GM12891 (cell line): ENCODE measurements at places on chromosomes 3 and 15.

- no peak for DNase-seq
Observed at GRCh38 chr3:43021186-43021585, 42.1 kb downstream of the GASK1A start.

DNA sequence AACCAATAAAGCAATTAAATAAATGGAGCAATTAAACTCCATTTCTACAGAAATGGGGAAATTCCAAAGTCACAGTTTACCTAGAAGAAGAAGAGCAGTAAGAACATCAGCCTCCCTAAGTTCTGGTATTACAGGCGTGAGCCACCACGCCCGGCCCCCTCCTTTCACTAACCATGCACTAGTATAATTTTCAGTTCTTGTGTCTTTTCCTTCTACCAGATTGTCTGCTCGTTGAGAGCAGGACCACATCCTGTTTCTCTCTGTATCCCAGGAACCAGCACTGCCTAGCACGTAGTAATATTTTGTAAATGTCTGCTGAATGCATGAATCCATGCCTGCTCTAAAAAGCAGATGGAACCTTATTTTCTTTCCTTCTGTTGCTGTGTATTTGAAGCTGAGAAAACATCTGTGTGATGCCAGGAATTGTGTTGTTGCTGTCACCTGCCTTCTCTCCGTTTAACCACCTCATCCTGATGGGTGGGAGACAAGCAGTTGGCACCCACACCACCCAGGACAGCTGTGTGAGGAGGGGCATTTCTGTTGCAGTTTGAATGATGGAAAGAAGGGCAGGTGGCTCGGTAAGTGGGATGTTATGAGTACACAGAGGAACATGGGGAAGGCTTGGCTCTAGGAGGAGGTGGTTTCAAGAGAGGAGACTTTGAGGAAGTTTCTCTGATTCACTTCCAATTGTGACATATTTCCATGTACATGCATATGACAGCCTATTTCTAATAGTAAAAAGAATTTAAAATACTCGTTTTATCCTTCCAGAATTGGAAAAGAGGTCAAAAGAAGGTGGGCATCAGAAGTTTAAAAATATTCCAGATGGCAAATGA lies 30.1 kb downstream of the PXYLP1 start:
- no peak for DNase-seq

DNA sequence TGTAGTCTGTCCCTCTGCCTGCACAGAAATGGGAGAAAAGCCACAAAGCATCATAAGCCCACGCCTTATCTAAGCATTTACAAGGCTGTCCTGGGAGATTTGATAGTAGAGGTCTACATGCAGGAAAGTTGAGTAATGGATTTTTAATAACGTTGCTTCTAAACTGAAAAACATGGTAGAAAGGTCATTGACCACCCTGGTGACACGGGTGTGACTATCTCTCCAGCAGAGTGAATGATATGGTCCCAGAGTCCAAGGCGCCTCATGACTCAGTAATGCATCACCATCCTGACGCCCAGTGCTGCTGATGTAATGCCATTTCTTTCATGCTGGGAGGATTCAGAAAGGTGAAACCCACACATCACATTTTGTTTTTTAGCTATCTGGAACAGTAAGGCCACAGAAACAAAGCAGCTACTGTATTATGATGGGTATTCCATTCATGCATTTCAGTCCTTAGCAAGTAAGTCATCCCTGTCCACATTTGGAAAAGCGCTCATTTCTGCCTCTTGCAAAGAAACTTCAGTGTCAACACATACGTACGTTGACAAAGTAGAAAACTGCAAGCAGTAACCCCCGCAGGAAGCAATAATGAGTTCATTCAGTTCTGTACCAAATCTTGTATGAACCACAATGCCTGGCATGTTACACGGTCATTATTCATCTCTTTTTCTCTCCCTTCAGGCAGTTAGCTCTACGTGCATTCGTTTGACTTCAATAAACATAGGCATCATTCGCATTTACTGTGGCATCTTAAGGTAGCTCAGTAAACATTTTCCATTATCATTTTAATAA lies 483.5 kb downstream of the GABRG3 start:
- DNase-seq: no peak

- no peak for DNase-seq
Observed at GRCh38 chr3:3446251-3446650, 266.8 kb upstream of the CRBN start.

DNA sequence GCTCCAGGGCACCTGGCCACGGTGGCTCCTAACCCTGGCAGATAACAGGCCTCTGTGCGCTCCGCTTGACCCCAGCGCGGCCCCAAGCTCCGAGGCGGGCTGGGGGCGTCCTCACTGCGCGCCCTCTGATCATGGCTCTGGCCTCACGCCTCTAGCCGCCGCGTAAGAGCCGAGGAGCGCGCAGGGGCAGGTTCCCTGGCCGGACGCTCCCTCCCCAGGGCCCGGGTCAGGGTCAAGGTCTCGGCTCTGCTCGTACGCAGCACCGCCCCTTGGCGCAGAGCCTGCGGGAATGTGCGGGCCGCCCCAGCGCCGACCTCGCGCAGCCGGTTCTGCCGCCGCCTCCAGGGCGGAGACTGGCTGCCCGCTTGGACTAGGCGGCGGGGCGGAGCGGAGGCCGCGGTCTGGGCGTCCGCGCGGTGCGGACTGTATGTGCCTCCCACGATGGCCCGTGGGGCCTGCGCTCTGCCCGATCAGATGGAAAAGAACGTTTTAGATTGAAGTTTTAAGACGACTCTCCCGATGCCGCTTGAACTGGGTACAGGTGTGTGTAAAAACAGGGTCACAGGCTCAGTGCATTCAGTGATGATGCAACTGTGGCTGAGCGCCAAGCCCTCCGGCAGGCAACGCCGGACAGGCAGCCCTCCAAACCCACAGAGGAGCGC lies 40.8 kb downstream of the CHST14 start:
- DNase-seq: peak; percentile 63

DNA sequence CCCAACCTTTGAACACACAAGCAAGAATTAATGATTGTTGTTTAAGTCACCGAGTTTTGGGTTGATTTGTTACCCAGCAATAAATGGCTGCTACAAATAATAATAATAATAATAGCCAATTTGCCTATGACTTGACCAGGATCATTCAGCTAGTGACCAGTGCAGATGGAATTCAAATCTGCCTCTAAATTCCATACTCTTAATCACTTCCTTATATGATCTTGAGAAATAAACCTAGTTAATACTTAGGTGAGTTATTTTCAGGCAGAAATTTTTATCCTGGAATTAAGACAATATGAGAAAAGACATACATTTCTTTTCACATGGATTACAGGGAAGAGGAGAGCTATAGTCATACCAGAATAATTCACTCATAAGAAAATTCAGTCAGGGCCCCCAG lies 116.0 kb upstream of the GALNT15 start:
- DNase-seq: no peak

DNA sequence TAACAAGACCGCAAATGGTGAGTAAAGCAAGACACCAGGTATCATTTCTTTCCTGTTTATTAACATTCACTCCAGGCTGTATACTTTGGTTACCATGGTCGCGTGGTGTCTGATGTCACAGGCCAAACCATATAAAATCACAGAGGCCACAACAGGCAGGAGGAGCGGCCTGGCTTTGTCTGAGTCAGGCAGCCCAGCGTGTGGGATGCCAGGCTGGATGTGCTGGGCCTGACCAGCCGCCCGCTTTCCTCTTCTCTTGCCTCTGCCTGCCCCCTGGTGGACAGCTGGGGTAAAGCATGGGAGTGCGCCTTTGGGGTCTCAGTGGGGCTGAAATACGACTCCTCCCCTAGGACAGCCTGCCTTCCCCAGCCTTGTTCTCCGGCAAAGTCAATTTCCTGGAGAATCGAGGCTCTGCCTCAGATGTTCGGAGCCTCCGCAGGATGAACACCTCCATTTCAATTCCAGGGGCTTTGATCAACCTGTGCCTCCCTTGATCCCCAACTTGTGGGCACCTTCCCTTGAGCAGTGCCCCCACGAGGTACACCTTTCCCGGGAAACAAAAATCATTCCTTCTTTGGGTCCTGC lies 78.2 kb downstream of the CCNL1 start:
- peak; percentile 46 for DNase-seq

- no peak for DNase-seq
Observed at GRCh38 chr3:115351193-115351592, 204.1 kb upstream of the ZBTB20 start.

DNA sequence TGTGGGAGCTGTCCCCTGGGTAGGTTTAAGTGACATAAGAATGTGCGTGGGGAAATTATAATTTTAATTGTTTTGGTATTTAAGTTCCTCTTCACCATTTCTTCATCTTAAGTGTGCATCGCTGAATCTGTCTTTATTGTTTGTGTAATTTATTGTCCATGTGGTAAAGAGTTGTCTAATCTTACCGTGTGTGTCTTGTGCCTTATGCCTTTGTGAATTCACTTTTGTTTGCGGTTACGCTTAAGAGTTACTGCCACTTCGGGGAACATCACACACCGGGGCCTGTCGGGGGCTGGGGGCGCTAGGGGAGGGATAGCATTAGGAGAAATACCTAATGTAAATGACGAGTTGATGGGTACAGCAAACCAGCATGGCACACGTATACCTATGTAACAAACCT lies 767 bp downstream of the WDR48 start:
- no peak for DNase-seq

DNA sequence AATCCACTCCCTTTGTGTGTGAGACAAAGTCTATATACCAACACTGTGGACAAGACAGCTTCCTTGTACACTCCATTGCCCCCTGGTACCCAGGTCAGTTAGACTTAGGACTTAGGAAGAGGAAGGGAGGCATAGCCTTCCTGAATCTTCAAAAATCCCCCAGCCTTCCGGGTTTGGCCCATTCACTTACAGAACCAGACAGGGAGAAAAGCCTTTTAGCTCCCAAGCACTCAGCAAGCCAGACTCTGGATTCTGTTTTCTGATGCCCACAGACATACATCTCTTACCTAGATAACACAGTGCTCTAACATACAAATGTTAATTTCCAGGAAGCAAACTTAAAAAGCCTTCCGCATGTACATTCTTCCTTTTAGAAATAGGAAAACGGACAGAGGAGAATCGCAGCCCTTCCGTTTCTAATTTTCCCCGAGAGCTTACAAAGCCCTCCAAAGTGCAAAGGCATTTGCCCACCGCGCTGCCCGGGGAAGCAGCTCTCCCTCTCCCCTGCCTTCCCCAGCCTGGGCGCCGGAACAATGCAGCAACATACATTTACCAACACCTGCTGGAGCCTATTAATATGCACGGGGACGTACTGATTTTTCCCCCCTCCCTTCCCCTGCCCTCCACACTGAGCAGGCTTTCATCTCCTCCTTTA lies 442.0 kb downstream of the MAGI1 start:
- DNase-seq: no peak

GRCh38 chr15:35533130-35534110 lies 12.5 kb downstream of the DPH6 start:
- no peak for DNase-seq

DNA sequence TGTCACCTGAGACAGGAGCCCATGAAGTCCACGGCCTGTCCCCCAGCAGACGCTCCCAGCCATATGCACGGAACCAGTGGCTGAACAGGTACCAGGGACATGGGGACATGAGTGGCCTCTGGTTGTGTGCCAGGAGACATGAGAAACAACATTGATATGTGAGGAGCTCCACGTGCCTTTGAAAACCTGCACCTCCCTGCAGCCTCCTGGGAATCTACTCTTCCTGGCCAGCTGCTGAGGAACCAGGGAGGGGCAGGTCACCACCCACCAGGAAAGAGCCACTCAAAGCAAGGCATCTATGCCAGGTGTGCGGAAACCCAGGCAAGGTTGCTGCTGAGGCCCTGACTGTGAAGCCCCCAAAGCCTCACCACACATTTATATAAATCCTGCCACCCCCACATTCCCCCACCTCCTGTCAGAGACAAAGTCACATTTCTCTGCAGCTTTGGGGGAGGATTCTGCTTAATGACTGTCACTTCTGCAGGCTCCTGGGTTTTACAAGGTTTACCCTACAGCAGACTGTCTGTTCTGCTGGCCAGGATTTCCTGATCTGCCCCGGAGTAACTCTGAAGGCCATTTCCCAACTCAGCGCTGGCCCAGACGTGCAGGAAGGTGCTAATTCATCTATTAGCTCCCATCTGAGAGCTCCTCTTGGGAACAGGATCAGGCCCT lies 110.8 kb downstream of the ADCY5 start:
- DNase-seq: no peak

DNA sequence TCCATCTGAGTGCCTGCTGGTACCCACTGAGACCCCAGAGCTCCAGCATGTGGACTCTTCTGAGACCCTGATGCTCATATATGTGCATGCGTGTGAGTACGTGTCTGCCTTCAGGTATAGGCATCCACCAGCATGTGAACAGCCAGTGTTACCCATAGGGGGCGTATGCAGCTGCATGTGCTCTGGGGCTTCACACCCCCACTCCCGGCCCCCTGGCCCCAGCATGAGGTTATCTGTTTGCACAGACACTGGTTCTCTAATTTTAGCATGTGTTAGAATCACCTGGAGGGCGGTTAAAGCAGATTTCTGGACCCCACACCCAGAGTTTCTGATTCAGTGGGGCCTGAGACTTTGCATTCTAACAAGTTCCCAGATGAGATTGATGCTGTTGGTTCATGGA lies 824 bp upstream of the CILP start:
- peak; percentile 45 for DNase-seq

- DNase-seq: no peak
Observed at GRCh38 chr3:66382142-66382541, 118.7 kb downstream of the LRIG1 start.

GRCh38 chr3:126985132-126985985 lies 2.4 kb downstream of the PLXNA1 start:
- DNase-seq: no peak

DNA sequence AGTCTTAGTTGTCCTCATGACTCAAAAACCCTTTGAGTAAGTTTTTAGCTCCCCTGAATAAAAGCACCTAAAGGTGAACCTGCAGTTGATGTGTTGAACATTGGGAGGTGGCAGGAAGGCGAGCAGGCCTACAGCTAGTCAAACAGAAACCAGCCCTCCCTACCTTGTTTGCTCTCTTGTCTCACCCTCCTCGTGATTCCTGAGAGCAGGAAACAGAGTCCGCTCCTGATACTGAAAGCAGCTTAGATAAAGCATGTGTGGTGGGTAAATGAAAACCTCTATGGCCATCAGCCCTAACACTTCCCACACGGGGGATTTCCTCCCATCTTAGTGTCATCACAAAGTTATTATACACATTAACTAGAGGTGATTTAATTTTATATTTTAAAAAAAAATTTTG lies 21.8 kb upstream of the CLDN18 start:
- no peak for DNase-seq

DNA sequence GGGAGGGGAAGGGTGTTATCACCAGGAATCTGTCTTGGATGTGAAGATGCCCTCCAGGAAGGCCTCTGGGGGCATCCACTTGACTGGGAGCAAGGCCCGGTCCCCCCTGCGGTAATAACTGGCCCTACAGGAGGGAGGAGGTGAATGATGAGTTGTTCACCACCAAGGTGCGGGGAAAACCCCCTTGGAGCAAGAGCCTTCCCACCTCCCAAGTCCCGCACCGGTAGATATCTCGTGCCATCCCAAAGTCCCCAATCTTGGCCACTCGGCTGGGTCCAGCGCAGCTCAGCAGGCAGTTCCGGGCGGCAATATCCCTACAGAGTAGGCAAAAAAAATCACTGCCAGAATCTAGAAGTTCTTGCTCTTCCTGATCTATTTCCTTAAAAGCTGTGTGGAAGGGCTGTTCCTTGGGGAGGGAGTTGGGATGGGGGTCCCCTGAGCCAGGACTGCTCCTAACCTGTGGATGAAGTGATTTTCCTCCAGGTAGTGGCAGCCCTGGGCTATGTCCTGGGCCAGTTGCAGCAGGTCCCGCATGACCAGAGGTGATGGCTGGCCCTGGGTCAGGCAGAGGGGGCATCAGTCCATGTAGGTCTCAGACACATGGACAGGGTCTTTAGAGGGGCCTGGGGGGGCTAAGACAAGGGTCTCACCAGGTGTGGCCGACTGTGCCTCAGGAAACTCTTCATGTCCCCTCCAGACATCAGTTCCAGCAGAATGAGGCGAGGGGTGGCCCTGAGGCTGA lies 8.7 kb downstream of the LTK start:
- DNase-seq: no peak

- DNase-seq: no peak
Observed at GRCh38 chr3:132228923-132229322, 88.3 kb upstream of the ACP3 start.
